Hematopoietic multipotent progenitor cell treated with erythropoietin and hydrocortisone succinate and interleukin-3 and kit ligand, for 8 days (in vitro differentiated cells): ENCODE measurements at places on chromosomes 16 and 17.

- DNase-seq = no peak
Measured at GRCh38 chr17:73343739-73344454, 32.1 kb upstream of the CDC42EP4 start.

DNA sequence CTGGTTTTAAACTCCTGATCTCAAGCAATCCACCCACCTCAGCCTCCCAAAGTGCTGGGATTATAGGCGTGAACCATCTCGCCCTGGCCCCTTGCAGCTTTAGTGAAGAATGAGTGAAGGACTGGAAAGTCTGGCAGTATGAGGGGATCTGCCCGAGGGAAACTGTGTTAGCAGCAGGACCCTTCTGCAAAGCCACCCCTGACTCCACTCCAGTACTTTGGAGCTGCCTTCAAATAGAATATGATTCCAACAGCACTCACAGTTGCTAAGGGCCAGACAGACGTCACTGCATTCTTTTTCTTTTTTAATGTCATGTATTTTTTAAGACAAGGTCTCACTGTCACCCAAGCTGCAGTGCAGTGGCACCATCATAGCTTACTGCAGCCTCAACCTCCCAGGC lies 52.3 kb downstream of the KPNA2 start:
- no peak for DNase-seq

GRCh38 chr16:55222486-55222885 lies 101.5 kb upstream of the IRX6 start:
- no peak for DNase-seq

DNA sequence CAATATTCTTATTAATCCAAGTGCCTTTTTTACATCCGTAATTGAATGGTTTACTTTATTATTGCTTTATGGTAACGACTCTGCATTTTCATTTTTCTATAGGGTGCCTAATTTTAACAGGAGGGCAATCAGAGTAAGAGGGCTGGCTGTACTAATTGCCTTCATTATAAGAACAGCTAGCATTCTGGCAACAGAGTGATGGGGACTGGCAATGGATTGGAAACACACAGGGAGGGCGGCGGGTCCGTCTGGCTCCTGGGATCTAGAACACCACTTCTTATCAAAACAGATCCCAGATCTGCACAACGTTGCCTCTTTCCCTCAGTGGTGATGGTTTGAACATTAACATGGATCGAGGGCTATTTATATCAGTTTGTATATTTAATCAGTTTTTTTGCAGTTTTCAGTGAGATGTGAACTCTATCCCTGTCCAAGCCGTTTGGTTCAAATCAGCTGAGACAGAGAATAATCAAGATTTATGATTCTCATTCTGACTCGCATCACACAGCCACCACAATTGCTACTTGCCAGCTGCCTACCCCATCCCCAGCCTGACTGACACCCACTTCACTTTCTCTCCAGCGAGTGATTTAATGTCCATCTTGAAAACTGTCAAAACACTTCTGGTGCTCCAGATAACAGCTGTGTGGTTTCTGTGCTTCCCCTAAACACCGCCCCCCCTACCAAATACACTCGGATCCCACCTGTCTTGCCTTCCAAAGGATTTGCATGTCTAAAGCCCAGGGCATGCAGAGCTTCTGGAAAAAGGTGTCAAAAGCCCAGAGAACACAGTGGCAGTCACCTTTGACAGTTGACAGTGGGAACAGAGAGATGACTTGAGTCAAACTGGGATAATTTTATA lies 327.9 kb downstream of the HS3ST4 start:
- no peak for DNase-seq

- no peak for DNase-seq
Measured at GRCh38 chr16:71572497-71573116, 4.3 kb downstream of the TAT start.
